Caudate nucleus (tissue), 63 donors: ENCODE measurements at places on chromosomes 2 and 18.

DNA sequence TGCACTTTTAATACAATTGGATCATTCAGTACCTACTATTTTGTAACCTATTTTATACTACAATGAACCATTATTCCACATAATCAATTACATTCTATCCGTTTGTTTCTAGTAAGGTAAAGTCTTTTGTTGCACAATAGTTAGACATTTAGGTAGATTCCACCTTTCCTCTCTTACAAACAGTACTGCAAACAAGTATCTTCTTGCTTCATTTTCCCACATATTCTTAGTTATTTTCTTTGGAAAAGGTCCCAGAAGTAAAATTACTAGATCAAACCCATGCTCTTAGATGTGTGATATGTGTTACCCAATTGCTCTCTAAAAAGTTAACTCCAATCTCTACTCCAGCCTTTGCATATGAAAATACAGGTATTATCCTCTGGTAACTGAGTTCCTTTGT lies 49.6 kb downstream of the SPIRE1 start:
- no peak for DNase-seq

DNA sequence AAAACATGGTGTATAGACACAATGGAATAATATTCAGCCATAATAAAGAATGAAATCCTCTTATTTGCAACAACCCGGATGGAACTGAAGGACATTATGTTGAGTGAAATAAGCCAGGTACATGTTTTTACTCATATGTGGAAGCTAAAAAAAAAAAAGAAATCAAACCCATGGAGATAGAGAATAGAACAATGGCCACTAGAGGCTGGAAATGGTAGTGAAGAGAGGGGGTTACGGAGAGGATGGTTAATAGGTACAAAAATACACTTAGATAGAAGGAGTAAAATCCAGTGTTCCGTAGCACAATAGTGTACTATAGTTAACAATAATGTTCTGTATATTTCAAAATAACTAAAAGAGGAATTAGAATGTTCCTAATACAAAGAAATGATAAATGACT lies 12.8 kb upstream of the KIAA2012 start:
- no peak for DNase-seq

GRCh38 chr2:26273501-26273900 lies 28.8 kb downstream of the HADHB start:
- DNase-seq = no peak

- DNase-seq = no peak
Observed at GRCh38 chr2:64799592-64800252, 146.0 kb upstream of the SERTAD2 start.

DNA sequence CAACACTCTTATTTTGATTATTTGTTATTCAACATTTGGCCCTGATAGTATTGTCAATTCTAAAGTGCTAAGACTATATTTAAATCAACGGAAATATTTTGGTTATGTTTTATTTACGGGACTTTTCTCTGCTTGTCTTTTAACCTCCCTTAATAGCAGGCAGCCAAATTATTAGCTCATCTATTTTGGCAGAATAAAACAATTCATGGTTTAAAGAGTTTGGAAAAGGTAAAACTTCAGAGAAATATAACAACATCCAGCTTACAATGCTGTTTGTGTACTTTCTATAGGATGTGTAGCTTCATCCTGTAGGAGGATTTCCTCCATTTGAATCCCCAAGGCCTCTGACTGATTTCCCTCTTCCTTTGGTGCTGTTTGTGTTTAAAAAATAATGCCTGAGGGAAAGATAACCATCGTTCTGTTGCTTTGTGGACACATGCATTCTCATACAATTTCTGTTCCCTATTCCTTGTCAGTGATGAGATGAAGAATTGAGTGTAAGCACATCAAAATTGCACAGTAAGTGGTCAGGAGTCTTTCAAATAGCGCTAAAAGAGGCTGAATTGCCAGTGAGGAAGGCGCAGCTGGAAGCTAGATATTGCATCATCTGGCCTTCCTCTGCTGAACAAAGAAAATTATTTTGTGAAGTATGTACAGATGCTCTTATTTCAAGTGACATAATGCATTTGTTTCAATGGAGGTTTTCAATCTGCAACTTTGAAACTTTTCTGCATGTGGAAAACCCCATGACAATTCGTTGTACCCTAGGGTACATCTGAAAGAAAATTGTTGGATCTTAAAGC lies 80.3 kb downstream of the CD28 start:
- DNase-seq = no peak

GRCh38 chr2:130864830-130865800 lies 28.4 kb downstream of the ARHGEF4 start:
- no peak for DNase-seq

DNA sequence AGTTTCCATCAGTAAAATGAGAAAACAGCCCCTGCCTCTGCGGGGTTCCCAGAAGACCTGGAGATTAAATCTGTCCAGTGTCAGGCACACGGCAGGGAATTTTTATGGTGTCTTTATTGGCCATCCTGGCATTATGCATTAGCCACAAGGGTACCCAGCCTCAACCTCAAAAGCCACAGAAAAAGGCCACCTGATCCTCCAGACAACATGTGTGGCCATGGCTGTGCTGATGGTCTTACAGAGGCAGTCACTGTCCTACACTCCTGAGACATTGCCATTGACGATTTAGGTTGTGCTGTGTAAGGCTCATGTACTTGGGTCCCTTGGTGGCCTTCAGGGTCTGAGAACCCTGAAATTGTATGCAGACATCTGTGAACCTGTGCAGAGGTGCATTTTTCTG lies 115.6 kb downstream of the SMAD7 start:
- DNase-seq = no peak

DNA sequence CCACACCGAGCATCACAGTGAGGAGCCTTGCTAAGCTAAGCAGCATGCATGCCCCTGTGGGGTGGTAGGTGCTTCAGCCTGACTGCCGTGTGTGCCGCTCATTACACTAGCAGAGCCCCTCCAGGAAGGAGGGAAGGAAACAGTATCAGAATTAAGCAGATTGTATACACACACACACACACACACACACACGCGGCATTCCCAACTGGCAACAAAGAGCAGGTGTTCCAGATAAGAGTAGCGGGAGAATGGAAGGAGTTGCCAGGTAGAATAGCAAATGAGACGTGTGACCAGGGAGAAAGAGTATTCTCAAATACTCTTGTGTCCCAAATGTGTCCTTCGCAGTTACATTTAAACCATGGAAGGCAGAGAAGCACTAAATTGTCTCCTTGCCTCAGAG lies 47.6 kb upstream of the TTC39C start:
- no peak for DNase-seq

GRCh38 chr2:122822319-122822718 lies 1066.9 kb downstream of the TSN start:
- DNase-seq = no peak

DNA sequence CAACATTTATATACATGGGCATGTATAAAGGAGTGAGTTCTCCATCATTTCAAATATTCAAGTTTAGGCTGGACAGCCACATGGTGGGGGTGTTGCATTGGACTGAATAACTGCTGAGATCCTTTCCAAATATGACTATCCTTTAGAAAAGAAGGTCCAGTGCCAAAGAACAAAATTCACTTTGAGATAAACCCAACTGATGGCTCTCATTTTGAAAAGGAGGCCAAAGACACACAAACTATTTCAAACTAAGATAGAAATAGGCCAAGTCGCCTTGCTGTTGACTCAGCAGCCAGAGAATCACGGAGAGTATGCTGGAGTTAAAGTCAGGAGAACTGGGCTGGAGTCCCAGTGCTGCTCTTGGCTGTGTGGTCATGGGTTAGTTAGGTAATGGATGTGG lies 204.5 kb upstream of the LRATD1 start:
- DNase-seq = no peak

DNA sequence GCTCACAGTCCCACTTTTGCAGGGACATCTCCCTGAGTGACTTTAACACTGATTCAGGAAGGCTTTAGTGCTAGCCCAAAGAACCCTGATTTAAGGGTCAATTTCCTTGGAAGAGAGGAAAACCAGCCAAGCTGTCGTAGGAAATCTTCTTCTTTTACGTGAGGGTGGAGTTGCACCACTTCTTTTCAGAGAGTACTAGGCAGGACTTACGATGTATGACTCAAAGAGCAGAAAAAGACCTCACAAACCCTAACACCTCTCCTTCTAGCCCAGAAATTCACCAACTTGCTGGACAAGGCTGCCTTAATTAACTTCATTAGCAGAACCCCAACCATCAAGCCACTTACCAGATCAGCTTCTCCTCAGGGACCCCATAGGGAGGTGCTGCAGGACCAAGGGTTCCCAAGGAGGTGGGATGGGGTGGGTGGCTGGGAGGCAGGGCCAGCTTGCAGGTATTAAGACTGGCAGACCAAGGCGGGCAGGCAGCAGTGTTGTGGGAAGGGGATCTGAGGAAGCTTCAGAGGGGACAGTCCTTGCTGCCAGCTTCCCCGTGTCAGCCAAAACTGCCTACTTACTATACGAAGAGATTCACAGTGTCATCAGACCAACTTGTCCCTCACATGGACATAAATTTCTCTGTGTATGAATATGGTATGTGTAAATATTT lies 6.7 kb downstream of the SERPINB2 start:
- DNase-seq = no peak
